ENCODE measurements at places on chromosomes 11 and 22.

- peak; percentile 29 for DNase-seq
These were observed 293.7 kb downstream of the DDX10 start for GRCh38 chr11:108958368-108959104.

DNA sequence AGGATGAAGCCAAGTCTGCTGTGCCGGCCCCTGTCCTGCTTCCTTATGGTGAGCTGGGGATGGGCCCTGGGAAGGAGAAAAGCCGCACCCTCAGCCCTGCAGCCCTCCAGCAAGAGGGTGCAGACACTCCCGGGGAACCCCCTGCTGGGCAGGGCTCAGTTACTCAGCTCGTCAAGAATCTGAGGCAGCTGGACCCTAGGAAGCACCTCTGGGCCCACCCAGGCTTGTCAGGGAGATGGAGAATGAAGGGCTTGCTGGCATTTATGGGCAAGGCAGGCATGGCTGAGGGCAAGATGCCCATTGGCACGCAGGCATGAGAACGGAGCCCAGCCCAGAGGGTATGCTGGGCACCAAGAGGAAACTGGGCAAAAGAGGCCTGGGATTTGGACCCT is 12.9 kb downstream of the RELT start:
- DNase-seq: no peak

DNA sequence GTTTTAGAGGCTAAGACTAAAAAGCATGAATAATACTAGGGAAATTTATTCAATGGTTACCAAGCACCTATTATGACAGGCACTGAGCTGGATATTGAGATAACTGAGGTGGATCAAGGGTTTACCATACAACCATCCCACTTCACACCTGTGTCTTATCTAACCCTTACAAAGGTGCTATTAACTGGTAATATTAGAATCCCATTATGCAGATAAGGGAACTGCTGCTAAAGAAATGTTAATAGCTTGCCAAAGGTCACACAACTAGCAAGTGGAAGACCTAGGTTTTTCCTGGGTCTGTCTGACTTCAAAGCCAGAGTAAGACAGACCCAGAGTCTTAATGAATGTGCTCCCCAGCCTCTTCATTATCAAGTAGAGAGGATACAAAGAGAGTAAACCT is 21.1 kb upstream of the VSTM5 start:
- no peak for DNase-seq

DNA sequence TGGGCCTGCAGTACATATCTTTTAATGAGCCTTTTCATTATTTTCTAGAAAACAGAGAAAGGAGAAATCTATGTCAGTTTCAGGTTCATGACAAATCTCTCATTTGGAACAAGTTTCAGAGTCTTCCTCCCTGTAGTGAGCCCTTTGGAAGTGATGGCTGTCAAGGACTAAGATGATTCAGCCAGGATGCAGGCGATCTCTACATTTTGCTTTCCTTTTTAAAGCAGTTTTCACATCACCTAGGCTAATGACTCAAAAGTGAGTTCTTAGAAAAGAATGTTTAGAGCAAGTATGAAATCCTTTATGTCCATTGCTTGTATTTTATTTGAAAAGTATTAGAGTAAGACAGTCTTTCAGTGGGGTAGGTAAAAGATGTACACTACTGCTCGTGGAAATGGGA is 130.1 kb downstream of the TRPC6 start:
- no peak for DNase-seq

DNA sequence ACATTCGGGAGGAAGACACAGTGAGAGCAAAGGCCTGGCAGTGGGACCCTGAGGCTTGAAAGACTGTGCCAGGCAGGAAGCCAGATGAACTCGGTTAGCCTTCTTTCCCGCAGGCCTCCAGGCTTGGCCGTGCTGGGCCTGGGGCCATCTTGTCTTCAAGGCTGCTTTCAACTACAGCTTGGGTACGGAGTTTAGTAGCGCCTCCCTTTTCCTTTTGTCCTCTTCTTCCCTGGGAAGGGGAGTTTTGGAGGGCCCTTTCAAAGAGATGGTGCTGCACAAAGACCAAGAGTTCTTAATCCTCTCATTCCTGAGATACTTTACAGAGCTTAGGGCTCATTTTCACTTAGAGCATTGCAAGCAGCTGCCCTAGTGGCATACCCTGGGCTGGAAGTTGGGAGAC is 87.5 kb downstream of the TP53I11 start:
- DNase-seq: no peak

DNA sequence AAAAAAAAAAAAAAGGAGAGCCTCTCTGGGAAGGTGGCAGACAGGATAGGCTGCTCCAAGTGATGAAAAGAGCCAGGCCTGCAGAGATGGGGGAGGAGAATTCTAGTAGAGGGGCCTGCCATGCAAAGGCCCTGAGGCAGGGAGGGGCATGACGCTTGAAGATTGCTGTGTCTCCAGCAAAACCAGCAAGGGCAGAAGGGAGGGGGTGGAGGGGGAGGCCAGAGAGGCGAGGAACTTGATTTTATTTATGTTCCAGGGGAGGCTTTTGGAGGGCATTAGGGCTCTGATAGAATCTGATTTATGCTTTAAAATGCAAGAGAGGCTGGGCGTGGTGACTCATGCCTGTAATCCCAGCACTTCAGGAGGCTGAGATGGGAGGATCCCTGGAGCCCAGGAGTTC is 16.7 kb upstream of the PACSIN2 start:
- DNase-seq: no peak

DNA sequence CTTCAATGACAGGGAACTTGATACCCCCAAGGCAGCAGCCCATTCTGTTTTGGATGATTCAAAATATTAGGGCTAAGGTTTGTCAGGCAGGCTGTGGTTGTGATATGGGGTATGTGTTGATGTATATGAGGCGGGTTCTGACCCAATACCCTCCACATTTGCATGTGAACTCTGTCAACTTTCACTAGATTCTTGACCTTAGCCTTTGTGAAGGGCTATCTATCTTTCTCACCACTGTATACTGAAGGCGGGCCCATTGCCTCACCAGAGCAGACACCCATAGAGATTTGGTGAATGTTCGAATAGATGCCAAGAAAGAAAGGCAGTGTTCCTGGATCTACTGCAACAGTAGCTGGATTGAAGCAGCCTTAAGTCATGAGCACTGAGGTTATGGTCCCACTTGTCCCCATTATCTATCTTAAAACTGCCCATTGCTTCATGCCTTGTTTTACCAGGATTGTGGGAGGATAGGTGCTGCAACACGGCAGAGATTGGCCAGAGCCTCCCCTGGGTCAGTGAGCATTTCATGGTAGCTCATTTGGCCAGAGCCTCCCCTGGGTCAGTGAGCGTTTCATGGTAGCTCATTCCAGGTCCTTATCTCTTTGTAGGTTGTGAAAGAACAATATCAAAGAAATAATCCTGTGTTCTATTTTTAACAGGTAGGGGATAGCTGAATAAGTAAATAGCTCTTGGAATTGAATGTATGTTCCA is 399.6 kb downstream of the TMEM135 start:
- DNase-seq: no peak

- peak; percentile 44 for DNase-seq
These were observed 1.5 kb downstream of the DBX1 start for GRCh38 chr11:20158597-20159257.

DNA sequence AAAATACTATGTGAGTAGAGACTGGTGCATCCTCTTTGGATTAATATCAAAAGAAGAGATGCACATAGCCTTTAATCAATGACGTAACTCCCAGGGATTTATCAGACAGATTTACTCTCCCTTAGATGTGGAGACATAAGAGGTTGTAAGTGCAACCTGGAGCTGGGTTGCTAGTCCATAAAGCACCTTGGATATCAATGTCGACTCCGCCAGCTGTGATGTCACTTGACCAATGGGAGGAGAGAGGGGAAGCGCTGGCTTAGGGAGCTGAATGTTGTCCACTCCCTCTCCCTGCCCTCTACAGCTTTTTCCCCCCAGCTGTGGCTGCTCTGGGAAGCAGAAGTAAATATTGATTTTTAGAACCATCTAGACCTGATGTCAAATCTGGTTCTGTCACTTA is 28.9 kb upstream of the TMEM86A start:
- no peak for DNase-seq

GRCh38 chr22:44578110-44578457 is 80.1 kb upstream of the RTL6 start:
- DNase-seq: no peak

DNA sequence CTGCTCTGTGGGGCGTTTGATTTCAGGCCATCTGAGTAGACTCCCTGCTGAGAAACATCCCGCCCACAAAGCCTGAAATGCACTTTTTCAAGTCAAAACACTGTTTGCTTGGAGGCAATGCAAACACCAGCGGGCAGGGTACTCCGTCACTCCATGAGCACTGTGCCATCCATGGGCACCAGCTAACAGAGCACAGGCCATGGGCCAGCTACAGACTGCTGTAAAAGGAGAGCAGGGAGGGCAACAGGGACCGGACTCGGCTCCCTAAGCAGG is 16.6 kb upstream of the EFCAB6 start:
- DNase-seq: no peak

DNA sequence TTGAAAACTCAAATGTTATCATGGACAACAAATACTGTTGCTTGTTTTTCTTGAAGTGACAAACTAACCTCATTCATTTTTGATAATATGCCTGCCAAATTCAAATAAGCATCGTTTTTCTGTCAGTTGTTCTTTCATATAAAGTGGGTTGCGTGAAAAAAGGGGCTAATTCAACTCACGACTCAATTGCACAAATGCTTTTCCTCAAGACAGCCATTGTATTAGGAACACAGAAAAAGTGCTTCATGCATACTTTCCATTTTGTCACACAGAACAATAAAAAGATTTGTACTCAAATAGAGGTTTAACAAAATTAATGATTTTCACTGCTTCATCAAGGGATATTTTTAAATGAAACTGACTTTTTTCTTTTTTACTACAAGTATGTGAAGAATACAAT is 94.6 kb upstream of the ALKBH3 start:
- DNase-seq: no peak

GRCh38 chr22:32185821-32186220 is 19.1 kb downstream of the RFPL2 start:
- DNase-seq: no peak

GRCh38 chr11:97201743-97202612 is 812.2 kb downstream of the JRKL start:
- DNase-seq: no peak

- no peak for DNase-seq
These were observed 34.3 kb upstream of the CECR2 start for GRCh38 chr22:17334983-17335382.

- DNase-seq: no peak
These were observed 64.6 kb downstream of the FLRT1 start for GRCh38 chr11:64100360-64100759.

DNA sequence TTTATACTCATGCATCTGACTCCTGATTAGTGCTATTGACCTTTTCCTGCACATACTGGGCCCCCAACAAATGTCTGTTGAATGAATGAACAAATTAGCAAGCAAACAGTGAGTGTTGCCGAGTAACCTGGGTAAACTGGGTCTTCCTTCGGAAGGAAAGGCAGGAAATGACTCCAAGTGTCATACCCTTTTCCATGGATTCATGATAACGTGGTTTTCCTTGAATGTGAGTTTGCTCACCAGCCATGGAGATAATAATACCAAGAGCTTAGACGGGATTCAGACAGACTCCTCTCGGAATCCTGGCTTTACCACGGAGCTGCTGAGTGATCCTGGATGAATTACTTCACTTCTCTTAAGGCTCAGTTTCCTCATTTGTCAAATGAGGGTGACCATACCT is 16.7 kb downstream of the TECTA start:
- DNase-seq: no peak

GRCh38 chr11:63931045-63931444 is 7.8 kb upstream of the NAA40 start:
- DNase-seq: no peak
